Sigmoid colon (tissue), 7 donors: ENCODE measurements at places on chromosomes 7 and 10.

- DNase-seq, result no peak
Measured at GRCh38 chr10:131896403-131896802, 4.4 kb upstream of the PPP2R2D start.

- no peak for DNase-seq
Measured at GRCh38 chr7:52107355-52107754, 790.7 kb upstream of the COBL start.

GRCh38 chr7:111833466-111833865, 271.2 kb upstream of the IMMP2L start:
- DNase-seq, result no peak

DNA sequence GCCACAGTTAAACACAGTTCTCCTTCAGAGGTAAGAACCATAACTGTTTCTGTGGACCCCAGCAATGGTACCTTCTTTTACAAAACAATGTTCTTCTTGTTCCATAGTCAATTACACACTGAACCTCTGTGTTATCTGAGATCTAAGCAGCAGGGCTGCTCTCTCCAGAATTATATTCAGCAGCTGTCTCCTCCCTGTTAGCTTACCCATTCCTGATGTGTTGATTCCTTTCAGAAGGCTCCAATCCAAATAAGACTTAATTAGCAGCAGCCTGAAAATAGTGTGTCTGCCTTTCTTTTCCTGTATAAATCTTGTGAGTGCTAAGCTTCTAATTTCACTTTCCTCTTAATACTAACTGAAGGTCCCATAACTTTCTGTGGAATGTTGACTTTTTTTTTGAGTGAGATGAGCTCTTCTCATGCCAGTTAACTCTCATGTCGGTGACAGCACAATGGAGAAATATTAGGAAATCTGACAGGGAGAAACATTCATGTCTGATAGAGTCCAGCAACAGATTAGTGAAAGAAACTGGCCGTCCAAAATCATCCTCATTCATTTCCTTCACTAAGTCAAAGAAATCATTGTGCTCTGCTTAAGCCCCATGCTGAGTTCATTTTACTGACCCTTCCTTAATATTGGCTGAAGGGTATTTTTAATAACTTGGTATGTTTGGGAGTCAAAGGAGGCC, 226.5 kb downstream of the PRKG1 start:
- DNase-seq, result no peak

DNA sequence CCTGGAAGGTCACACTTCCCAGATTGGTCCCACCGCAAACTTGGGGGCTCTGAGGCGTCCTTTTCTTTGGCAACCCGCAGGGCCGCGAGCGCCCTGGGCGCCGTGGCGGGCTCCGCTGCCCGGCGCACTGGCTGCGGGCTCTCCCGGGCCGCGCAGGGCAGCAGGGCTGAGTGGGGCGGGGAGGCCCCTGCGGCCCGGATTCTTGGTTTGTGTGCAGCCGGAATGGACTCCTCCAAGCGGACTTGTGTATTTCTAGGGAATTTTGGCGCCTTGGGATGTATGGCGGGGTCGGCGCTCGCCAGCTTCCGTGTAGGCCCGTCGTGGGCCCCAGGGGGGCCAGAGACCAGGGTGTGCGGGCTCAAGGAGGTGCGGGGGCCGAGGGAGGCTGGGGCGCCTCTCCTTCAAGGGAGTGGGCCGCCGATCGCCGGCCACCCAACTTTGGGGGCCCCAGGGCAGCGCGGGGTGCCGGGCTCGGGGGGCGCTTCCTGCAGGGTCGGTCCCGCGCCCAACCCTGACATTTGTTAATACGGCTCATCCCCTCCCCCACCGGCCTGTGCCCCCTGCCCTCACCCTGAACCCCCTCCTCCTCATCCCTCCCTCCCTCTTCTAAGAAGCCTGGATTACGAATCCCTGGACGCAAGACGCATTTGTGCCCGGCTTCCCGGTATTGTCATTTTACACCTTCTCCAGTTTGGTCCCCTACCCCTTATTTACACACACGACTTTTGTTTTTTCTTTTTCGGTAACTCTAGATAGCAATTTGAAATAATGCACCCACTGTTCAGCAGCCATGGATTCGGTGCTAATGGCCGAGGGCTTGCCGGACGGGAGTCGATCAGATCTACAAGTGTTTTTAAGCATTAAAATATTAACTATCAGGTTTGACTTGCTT, 2.5 kb downstream of the TCF7L2 start:
- peak; percentile 64 for DNase-seq

GRCh38 chr10:3036155-3037021, 31.0 kb upstream of the PFKP start:
- DNase-seq, result no peak

- no peak for DNase-seq
Measured at GRCh38 chr10:73465978-73466726, 29.7 kb downstream of the PPP3CB start.

GRCh38 chr7:70787771-70788170, 344.2 kb upstream of the GALNT17 start:
- no peak for DNase-seq

GRCh38 chr10:28687683-28688001, 10.3 kb downstream of the BAMBI start:
- no peak for DNase-seq

DNA sequence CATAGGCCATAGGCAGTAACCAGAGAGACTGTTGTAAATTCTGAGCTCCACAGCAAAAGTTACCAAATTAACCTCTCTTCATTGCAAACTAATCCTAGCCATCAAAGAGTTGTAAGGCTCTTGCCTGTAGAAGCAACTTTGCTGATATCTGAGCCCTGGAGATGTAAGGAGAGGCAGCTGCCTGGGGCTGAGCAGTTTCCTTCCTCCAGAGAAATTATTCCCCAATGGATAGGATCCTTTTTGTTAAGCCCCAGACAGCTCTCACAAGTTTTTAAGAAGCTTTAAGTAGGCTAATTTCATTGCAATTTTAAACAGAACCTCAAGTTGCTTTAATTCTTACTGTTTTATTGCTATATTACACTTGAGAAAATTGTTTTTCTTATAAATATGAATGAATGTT, 211.1 kb downstream of the GALNT17 start:
- DNase-seq, result no peak

DNA sequence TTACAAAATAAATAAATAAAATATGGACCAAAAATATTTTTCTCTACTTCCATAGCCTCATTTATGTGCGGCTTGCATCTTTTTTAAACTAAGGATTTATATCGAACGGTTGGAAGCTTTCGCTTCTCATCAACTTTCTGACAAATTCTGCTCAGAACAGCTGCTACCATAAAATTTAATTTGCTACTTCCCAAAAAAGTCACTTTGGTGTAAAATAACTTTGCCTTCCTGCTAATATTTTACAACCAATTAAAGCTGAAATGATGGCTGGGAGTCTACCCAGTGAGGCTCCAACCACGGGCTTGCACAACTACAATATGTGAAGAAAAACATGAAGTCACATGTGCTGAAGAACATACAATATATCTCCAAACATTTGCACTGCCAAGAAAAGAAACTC, 253.1 kb upstream of the NEBL start:
- DNase-seq, result no peak
